ENCODE measurements at places on chromosomes 13 and 19.
A peak's percentile ranks its signal among the peaks of the same experiment; 100 is the strongest.

- DNase-seq: no peak
These were observed 37.0 kb downstream of the IRS2 start for GRCh38 chr13:109749365-109749764.

DNA sequence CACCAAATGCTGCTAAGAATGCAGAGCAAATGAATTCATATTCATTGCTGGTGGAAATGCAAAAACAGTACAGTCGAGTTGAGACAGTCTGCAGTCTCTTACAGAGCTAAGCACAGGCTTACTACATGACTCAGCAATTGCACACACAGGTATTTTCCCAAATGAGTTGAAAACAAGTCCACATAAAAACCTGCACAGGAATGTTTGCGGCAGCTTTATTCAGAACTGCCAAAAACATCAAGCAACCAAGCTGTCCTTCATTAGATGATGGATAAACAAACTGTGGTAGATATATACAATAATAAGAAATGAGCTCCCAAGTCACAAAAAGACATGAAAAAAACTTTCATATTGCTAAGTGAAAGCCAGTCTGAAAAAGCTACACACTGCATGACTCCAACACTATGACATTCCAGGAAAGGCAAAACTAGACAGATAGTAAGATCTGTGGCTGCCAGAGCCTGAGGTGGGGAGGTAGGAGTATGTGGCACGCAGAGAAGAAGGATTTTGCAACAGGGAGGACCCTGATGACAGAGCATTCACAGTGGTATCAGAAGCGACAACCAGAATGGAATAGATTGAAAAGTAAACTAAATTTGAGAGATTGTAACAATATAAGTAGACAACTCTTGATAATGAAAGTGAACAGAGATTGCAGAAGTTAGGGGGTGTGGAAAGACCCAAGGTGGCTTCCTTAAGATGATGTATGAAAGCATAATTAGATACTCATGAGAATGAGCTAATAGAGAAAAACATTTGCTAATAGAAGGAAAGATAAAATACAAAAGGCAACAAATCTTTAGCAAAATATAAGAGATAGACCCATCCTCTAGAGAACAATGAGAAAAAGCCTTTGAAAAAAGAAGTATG, 52.7 kb downstream of the TSC22D1 start:
- peak; percentile 91 for DNase-seq

GRCh38 chr13:33014291-33014690, 1.9 kb upstream of the KL start:
- DNase-seq: no peak

DNA sequence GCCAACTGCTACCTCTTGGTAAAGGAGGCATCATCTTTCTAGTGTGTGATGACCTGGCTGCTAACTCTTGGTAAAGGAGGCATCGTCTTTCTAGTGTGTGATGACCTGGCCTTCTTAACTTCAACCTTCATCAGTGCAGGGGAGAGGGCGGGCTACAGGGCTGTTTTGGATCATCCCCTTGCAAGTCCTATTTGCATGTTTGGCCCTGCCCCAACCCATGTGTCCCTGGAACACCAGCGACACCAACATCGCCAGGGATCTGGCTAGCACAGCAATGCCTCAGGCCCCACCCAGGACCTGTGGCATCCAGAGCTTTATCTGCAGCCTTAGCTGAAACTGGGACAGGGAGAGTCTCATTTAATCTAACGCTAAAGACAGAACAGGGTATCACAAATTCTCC, 492.4 kb downstream of the MYO16 start:
- no peak for DNase-seq

- no peak for DNase-seq
These were observed 426.6 kb downstream of the NDFIP2 start for GRCh38 chr13:79907527-79907926.

GRCh38 chr13:47146991-47147811, 250.3 kb upstream of the HTR2A start:
- DNase-seq: no peak

- DNase-seq: no peak
These were observed 7.9 kb upstream of the AKAP8L start for GRCh38 chr19:15426485-15427349.

GRCh38 chr19:36051236-36051635, 2.8 kb downstream of the THAP8 start:
- DNase-seq: peak; percentile 43

- DNase-seq: no peak
These were observed 189.5 kb upstream of the MIR17HG start for GRCh38 chr13:91158017-91158395.

- no peak for DNase-seq
These were observed 178.6 kb downstream of the RBM26 start for GRCh38 chr13:79227418-79227817.

DNA sequence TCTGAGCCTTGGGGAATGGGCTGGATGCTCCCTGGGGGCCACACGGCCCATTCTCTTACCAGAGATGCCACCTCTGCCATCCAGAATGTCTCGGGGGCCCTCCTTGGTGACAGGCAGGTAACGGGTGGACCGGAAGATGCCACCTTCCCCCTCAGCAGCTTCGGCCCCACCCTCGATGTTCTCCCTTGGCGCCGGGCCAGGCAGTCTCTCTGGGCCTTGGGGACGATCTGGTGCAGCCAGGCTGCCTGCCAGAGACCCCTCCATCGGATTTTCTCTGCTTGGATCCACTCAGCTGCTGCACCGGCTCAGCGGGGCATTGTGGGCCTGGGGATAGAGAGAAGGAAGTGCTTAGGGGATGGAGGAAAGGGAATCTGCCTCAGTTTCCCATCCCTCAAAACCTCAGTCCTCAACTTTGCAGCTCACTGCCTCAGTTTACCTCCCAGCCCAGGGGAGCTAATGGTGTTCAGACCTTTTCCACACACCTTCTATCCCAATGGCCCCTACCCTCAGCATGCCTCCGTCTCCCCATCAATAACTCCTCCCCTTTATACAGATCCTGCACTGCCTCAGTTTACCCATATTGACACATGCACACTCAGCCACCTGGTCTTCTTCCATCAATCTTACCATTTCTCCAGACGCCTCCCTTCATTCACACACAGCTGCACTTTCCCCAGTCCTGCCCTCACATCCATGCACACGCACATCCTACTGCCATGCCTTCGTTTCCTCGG, 1.5 kb downstream of the WIZ start:
- no peak for DNase-seq

DNA sequence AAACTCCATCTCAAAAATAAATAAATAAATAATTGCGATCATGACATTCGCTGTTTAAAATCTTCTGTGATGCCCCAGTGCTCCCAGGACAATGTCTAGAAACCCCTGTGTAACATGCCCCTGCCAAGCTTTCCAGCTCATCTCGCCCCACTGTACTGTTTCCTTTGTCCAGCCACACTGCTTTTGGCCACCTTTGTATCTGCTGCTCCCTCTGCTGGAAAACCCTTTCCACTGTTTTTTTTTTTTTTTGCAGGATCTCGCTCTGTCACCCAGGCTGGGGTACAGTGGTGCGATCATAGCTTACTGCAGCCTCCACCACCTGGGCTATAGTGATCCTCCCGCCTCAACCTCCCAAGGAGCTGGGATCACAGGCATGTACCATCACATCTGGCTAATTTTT, 7.5 kb downstream of the PLAUR start:
- no peak for DNase-seq

GRCh38 chr13:75762076-75762937, 126.2 kb downstream of the LMO7 start:
- peak; percentile 90 for DNase-seq

GRCh38 chr19:29285878-29286277, 72.9 kb upstream of the UQCRFS1 start:
- DNase-seq: peak; percentile 1

- DNase-seq: peak; percentile 93
These were observed 28.7 kb downstream of the CYP4F2 start for GRCh38 chr19:15869109-15869555.

DNA sequence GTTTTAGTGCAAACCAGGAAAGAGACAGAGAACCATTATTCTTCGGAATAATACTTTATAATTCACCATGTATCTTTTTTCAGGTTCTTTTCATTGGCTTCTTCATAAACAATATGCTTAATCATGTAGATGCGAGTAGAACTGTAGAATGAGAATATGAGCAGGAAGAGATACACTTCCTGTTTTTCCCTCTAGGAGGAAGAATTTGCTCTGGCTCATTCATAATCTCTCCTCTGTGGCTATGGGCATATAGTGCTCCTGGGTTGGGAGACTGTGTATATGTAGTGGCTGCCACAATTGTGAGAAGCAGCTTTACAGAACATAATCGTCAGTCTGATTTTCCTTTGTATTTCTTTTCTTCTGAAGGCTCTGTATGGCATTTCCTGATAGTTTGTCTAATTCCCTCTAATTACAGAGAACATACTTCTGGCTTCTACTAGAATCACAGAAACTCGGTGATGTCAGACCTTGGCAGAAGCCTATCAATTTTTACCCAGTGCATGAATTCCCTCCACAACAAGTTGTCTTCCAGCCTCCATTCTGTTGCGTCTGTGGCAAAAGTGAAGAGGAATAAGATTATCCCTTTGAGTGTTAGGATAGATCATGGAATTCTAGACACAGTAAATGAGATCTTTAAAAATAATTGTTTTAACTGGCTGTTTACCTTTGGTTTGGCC, 2.9 kb upstream of the DCLK1 start:
- no peak for DNase-seq

- DNase-seq: no peak
These were observed 81.2 kb upstream of the RAP2A start for GRCh38 chr13:97352815-97353214.

DNA sequence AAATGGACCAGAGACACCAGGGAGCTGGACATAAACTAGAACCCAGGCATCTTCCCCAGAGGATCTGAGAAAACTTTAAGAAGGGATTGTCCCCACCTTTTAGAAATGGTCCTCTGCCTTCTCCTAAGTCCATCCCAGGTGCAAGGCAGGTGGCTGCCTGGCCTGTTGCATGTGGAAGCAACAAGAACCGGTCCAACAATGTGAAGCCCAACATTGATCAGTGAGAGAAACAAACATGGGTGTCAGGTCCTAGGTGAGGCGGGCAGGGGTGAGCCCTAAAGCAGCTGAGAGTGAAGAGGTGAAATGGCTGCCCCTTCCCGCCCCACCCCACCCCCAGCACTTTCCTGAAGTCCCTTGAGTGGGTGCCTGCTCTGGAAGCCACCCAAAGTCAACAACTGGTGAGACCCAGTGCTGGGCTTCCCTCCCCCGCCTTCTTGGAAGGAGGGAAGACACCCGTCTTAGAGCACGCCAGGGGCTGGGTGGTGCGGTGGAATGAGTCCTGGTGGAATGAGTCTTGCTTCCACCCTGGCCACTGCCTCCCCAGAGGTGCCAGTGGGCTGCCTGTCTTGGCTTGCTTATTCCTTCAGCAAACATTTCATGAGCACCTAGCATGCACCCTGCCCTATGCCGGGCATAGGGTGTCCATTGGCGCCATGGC, 1.7 kb downstream of the AP1M1 start:
- peak; percentile 9 for DNase-seq

DNA sequence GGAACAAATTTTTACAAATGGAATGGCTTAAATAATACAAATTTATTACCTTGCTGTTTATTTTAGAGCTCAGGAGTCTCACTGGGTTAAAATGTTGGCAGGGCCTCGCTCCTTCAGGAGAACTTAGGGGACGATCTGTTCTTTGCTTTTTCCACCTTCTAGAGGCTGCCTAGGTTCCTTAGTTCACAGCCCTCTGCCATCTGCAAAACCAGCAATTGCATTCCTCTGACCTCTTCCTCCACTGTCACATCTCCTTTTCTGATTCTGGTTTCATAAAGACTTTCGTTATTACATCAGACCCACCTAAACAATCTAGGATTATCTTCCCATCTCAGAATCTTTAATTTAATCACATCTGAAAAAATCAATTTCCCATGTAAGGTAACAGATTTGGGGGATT, 249.6 kb upstream of the SPRY2 start:
- DNase-seq: no peak

DNA sequence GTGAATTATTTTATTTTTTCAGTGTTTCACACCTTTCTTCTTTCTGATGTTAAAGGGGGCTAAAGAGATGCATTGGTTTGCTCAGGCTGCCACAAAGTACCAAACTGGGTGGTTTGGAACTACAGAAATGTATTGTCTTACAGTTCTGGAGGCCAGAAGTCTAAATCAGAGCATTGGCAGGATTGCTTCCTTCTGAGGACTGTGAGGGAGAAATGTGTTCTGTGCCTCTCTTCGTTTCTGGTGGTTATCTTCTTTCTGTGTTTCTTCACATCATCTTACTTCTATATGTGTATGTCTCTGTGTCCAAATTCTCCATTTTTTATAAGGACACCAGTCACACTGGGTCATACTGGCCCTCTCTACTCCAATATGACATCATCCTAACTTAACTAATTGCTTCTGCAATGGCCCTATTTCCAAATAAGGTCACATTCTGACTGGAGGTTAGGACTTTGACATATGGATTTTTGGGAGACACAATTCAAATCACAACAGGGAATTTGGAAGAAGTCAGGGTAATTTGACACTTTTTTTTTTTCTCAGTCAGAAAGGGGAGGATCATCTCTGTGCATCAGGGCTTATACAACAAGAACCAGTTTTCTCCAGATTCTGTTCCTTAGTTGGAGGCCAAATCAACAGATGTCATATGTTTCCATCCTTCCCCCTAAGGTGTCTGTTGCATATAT, 188.2 kb downstream of the KCNRG start:
- no peak for DNase-seq

GRCh38 chr13:110562036-110562597, 595 bp upstream of the RAB20 start:
- no peak for DNase-seq

DNA sequence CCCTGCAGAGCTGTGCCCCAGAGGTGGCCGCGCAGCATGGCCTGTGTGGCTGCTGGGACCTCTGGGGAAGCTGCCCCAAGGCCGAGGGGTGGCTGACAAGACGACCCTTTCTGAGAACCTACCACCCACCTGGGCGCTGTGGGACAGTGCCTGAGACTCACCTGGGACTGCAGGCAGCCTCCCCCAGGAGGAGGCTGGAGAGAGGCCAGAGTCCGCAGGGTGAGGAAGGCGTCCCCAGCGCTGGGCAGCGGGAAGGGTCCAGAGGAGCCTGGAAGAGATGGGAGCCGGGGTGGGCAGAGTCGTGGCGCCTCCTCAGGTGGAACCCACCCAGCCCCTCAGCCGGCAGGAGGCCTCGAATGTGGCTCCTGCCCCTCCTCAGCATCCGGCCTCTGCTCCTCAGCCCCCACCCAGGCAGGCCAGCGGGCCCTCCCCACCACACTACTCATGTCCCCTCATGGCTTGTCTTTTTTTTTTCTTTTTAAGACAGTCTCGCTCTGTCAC, 25.3 kb downstream of the CILP2 start:
- DNase-seq: no peak
